ENCODE measurements at places on chromosomes 4 and X.

- no peak for DNase-seq
Observed at GRCh38 chr4:116878280-116878679, 207.1 kb downstream of the TRAM1L1 start.

- no peak for DNase-seq
Observed at GRCh38 chrX:140709421-140709846, at the start of gene LINC00632. Gene LINC00632, plus strand, starts transcription at chrX:140709759.

- no peak for DNase-seq
Observed at GRCh38 chrX:12955882-12956703, 18.8 kb upstream of the TMSB4X start.

- DNase-seq: no peak
Observed at GRCh38 chr4:8306511-8307021, 37.0 kb downstream of the HTRA3 start.

- DNase-seq: no peak
Observed at GRCh38 chr4:128660361-128661215, 148.9 kb upstream of the JADE1 start.

Data from stimulated activated CD4-positive, alpha-beta T cell treated with anti-CD3 and anti-CD28 coated beads, Interleukin-2, amount 100 ng/mL, for 4 hours (primary cell).